Activated CD4-positive, alpha-beta T cell treated with anti-CD3 and anti-CD28 coated beads for 48 hours (primary cell): ENCODE measurements at places on chromosomes 13 and 19.

DNA sequence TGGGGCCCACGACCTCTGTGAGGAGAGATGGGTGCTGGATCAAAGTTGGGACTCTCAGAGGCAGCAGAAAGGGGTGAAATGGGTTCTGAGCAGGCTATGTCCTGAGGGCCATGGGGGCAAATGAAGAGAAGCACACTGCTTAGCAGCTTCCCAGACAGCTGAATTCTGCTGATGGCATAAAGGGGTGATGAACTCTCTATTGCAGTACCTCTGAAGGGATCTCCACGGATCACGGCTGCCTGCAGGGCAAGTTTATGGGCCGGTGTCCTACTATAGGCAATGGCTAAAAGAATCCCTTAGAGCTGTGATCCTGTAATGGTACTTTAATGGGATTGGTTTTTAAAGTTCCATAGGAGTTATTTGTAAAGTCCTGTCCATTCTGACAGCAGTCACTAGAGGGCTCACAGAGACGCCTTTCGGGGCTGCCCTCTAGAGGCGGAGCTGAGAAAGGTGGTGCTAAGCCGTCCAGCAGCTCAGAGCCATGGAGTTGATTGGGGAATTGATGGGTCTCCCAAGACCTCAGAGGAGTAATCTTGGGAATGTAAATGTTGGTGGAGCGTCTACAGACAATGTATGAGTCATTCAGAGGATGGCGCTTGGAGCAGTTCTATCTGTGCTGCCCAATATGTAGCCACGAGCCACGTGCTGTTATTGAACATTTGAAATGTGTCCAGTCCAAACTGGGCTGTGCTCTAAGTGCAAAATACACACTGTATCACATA lies 287.3 kb downstream of the COG6 start:
- DNase-seq, result peak; percentile 81

DNA sequence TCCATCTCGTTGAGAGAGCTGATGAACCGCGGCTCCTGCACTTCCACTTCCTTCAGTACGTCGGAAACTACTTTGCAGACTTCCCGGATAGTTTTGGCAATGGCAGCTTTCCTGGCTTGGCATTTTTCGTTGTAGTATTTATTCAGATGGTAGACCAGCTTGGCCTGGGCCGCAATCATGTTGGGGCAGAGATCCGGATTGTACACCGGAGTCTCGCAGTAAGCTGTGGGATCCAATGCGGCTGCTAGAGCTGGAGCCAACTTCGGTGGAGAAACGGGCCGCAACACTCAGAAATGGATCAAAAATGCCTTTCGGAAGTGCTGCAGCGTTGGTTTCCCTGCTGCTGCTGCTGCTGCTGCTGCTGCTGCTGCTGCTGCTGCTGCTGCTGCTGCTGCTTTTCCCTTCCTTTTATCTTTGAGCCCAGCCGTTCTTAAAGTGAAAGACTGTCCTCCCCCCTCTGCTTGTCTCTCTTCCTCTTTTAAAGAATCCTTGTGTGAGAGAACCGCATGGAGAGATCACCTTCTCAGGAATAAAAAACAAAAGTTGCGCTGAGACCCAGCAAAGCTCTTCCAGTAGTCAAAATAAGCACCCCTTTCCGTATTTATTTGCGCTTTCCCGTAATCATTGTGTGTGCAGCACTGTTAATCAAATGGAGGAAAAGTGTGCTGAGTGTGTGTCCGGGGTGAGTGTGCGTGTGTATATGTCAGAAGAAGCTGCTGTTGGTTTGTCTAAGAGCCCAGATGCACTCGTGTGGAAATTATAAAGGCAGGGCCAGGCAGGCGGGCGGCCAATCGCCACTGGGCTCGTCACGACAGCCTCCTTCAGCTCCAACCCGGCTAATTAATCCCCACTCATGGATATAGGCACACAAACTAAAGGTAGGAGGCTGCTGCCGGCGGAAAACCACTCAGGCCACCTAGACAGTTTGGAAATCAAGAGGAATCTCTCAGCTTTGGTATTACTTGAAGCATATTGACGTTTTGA lies at the start of gene MAB21L1:
MAB21L1 (minus strand) TSS at position 730 of the 984 bp plus-strand sequence; CDS start at position 179, 551 bp downstream.
- DNase-seq, result peak; percentile 14

DNA sequence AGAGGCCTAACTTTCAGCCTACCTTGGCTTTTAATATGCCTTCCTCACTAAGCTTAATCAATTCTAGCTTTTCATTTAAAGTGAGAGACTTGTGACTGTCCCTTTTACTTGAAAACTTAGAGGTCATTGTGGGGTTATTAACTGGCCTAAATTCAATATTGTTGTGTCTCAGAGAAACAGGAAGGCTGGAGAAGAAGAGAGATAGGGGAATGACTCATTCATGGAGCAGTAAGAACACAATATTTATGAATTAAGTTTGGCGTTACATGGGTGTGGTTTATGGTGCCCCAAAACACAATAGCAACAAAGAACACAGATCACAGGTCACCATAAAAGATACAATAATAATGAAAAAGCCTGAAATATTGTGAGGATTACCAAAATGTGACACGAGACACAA lies 612.1 kb downstream of the TBC1D4 start:
- DNase-seq, result no peak

GRCh38 chr19:15299568-15300409 lies 32.5 kb downstream of the BRD4 start:
- DNase-seq, result no peak

DNA sequence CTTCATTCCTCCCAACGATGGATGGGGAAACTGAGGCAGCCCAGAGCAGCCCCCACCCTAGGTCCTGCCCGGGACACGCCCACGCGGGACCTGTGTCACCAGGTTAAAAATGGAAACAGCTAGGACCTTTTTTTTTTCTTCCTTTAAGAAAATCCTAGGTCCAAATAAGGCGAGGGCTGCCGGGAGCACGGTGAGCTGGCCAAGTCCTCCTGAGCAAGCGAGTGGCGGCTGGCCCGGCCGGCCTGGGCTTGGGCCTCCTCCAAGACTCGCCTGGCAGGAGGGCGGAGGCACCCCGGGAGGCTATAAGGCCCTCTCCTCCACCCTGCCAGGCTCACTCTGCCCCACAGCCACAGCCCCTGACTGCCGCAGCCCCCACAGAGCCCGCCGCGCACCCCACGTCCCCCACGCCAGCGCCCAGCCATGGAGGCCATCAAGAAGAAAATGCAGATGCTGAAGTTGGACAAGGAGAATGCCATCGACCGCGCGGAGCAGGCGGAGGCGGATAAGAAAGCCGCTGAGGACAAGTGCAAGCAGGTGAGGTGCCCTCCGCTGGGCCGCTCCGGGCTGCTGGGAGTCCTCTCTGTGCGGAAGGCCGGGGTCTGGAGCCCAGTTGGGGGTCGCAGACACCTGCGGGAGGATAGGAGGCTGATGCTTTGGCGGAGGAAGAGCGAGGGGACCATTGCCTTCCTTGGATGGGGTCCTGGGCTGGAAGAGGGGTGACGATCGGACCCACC lies 8.9 kb upstream of the TPM4 start:
- no peak for DNase-seq

DNA sequence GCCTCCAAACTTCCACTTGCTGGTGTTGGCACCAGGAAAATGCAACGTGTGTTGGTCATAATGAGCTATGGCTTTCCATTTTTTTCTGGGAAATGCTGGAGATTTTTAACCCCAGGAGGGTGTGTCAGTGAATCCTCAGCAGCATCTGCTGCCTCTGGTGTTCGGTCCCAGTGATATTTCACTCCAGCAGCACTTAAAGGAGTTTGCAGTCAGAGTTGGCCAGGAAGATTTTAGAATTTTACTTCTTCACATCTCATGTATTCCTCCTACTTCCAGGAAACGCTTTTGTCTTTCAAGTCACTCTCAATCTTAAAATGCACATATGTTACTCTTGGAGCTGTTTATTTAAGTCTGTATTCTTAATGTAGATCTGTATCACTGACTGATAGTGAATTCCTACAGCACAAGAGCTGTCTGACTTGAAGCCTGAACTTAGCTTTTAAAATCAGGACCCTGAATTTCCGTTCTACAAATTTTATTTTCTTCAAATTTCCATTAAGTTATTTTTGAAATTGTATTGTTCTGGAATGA lies 903.4 kb upstream of the SLC10A2 start:
- no peak for DNase-seq

DNA sequence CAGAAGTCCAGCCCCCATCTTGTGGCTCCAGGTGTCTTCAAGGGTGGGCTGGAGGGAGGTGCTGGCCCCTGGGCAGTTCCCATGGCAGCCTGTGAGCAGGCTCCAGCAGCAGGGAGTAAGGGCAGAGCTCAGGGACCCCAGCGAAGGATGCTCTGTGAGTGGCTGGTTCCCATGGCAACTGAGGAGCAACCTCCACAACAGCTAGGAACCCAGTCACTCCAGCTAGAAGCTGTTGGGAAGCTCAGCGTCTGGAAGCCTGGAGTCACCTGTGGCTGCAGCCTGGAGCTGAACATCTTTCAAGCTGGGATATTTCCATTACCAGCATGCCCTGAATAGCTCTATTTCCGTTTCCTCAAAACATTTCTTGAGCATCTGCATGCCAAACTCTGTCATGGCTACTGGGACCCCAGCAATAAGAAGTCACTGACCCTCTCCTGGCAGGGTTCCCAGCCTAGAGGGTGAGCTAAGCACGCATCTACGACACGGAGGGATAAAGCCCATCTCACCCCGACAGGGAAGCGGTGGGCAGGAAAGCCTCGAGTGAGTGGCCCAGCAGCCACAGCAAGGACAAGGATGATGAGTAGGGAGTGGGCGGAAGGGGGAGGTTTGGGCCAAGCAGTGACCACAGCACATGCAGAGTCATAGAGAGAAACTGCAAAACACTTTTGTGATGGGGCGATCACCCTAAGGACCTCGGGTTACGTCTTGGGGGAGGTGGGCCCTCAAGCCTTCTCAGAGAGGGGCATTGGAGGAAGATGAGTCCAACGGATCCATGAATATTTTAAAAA lies 52.6 kb downstream of the ALOX5AP start:
- DNase-seq, result no peak

- DNase-seq, result peak; percentile 19
Observed at GRCh38 chr19:44553478-44554171, 24.1 kb upstream of the CEACAM20 start.

DNA sequence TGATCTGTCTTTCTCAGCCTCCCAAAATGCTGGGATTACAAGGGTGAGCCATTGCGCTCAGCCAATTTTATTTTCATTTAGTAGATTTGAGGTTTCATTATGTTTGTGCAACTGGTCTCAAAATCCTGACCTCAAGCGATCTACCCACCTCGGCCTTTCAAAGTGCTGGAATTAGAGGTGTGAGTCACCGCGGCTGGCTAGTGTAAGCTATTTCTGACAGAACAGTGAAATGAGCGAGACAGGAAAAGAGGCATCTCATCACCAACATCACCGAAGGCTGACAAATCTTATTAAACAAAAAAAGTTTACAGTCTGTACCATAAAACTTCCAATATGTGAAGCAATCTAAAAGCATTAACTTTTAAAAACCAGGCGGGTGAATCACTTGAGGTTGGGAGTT lies 12.2 kb upstream of the ZNF888 start:
- DNase-seq, result no peak

DNA sequence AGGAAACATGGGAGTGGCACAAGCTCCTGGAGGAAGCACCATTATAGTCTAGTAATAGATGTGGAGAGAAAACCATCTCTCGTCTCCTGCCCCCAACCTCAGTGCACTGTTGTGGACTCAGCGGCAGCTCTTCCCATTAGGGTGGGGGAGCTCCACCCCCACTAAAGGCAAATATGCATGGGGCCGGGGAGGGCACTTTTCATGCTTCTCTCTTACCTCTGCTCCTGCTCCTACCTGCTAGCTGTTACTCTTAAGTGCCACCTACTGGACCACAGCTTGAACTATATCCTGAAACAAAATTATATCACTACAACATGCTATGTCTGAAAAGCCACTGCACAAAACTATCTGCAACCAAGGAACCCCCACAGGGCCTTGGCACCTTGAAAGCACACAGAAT lies 112.6 kb upstream of the DACH1 start:
- no peak for DNase-seq

- no peak for DNase-seq
Observed at GRCh38 chr13:113660066-113660465, 2.1 kb upstream of the ATP4B start.

- no peak for DNase-seq
Observed at GRCh38 chr13:109749365-109749764, 37.0 kb downstream of the IRS2 start.

DNA sequence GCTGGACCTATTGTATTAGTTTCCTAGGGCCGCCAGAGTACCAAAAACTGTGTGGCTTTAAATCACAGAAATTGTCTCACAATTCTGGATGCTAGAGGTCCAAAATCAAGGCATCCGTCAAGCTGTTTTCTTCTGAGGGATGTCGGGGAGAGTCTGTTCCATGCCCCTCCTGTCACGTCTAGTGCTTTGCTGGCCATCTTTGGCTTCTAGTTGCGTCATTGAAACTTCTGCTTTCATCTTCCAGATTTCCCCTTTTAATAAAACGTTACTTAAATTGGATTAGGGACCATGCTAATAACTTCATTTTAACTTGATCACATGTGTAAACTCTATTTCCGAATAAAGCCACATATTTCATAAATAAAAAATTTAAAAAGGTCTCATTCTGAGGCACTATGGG lies 47.5 kb downstream of the TRPM4 start:
- DNase-seq, result no peak

- DNase-seq, result no peak
Observed at GRCh38 chr13:110399801-110400200, 92.7 kb downstream of the COL4A2 start.

- no peak for DNase-seq
Observed at GRCh38 chr13:109548374-109548773, 238.0 kb downstream of the IRS2 start.

DNA sequence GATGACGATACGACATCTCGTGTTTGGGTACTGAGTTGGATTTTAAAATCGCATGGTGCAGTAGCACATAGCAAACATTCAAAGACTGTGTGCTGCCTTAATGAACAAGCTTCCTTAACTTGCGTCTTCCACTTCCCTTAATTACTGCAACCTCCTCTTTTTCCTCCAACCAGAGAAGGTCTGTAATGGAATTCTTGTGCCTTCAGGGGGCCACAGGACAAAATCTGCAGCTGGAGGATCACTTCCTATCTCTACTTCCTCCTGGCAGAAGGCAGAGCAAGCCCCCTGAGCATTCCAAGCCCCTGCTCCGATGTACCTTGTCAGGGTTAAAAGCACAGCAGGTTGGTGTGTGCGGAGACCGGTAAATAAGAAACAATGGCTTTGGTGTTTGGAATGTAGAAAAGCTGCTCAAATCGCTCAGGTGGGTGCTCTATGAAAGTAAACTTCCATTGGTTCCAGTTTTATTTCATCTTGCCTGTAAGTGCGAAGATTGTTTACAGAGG lies 151.3 kb upstream of the UQCRFS1 start:
- no peak for DNase-seq

GRCh38 chr13:71378961-71379905 lies 487.8 kb downstream of the DACH1 start:
- DNase-seq, result no peak

- no peak for DNase-seq
Observed at GRCh38 chr19:11261431-11261970, 823 bp downstream of the DOCK6 start.

DNA sequence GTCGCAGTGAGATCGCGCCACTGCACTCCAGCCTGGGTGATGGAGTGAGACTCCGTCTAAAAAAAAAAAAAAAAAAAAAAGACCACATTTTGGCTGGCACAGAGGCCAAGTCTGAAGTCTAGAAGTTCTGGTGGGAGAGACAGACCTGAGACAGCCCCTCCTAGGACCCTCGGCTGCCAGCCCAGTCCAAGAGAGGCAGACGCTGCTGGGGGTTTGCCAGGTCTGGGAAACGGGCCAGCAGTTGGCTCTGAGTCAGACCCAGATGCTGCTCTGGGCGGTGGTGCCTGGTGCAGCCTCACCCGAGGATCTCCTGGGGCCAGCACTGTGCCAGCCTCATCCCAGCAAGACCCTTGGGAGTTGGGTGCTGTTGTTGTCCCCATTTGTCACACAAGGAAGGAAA lies 5.8 kb downstream of the FCHO1 start:
- no peak for DNase-seq
